ENCODE measurements at places on chromosomes 16 and 17.

DNA sequence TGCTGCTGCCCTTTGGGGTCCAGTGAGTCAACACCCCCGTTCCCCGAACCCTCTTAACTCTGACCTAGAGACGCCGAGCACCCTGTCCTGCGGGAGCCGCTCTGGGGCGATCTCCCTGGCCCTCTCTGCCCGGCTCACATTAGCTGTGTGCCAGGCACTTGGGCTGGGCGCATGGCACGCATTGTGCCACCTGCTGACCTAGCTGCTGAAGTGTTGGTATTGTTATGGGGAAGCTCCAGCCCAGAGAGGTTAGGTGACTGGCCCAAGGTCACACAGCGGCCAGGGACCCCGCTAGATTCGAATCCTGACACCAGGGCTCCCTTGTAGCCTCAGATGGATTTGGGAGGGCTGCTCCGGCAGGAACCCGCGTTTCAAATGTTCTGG, 1.1 kb downstream of the HSD17B1 start:
- no peak for DNase-seq

DNA sequence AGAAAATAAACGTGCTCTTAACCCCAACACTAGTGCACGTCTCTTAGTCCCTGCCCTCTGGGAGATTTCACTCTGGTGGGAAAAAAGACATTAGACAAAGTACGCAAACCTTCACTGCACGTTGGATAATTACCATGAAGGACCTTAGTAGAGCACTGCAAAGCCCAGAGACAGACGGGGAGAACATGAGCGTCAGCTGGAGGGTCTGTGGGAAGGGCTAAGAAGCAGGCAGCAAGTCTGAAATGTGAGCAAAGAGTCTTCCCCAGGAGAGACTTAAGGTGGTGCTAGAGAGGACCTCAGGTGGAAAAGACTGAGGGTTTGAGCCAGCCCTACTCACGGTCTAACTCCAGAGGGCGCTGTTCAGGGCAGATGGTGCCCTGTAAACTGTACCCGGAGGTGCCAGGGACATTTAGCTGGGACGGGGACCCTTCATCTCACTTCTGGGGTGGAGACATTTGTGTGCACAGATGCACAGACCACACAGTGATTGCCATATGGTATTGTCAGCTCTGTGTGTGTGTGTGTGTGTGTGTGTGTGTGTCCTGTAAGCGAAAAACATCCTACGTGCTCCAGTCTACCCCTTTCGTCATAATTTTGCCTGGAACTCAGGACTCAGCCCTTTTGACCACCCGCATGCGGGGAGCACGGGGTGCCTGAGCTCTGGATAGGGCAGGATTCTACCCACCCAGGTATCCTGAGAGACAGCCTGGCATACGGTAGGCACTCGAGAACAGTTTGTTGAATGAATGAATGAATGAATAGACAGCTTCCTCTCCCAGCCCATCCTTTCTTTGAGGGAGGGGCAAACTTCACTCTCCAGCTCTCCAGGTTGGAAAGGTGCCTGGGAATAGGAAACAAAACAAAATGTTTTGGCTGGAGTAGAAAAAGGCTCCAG, 10.1 kb upstream of the STAC2 start:
- DNase-seq: peak; percentile 73

GRCh38 chr17:38735161-38735997, 5.2 kb downstream of the CISD3 start:
- DNase-seq: peak; percentile 70

GRCh38 chr17:15078570-15078969, 186.6 kb downstream of the PMP22 start:
- no peak for DNase-seq

GRCh38 chr16:65070831-65071432, 50.9 kb downstream of the CDH11 start:
- no peak for DNase-seq

DNA sequence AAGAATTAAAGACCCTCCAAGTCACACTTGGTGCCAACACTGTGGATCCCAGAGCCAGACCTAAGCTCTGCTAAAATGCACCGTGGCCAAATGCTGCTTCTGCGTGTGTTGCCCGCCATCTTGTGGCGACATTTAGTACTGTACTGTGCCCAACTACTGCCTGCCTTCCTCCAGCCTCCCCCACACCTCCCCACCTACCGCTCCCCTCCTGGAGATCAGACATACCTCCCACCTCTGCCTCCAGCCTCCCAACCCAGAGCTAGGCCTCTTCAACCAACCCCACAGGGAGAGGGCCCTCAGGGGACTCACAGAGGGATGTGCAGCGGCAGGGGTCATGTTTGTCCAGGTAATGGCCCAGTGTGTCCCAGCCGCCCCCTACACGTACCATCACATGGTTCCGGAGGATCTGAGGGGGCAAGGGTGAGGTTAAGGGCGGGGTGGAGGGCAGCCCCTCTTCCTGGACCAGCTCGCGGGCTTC, 5.5 kb downstream of the GAS2L2 start:
- DNase-seq: peak; percentile 81

- DNase-seq: no peak
These were observed 2.7 kb upstream of the CTRB1 start for GRCh38 chr16:75216127-75216526.

DNA sequence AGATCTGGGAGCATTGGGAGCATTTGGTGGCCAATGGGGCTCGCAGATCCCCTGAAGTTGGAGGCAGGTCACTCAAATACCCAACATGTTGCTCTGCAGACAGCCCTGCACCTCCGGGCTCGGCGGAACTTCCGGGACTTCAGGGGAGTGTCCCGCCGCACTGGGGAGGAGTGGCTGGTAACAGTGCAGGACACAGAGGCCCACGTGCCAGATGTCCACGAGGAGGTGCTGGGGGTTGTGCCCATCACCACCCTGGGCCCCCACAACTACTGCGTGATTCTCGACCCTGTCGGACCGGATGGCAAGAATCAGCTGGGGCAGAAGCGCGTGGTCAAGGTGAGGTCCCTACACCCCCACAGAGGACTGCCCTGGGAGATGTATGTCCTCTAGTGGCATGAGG, 16.4 kb downstream of the MVP start:
- DNase-seq: no peak

DNA sequence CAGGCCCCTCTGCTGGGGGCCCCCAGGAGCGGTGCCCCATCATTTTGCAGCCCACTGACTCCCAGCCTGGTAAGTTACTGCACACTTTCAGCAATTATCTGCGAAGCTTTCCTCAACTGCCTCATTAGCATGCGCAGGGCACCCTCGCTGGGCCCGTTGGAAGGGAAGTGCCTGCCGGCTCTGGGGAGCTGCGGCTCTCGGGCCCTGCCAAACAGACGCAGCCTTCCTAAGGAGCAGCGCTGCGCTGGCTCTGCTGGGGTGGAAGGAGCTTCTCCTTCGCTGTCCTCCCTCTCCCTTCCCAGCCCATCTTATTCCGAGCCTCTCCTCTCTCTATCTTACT, 71.0 kb downstream of the RBBP6 start:
- no peak for DNase-seq

GRCh38 chr17:18070861-18071340, 16.8 kb upstream of the DRG2 start:
- DNase-seq: no peak

GRCh38 chr17:10200016-10200415, 1.6 kb upstream of the GAS7 start:
- DNase-seq: no peak

DNA sequence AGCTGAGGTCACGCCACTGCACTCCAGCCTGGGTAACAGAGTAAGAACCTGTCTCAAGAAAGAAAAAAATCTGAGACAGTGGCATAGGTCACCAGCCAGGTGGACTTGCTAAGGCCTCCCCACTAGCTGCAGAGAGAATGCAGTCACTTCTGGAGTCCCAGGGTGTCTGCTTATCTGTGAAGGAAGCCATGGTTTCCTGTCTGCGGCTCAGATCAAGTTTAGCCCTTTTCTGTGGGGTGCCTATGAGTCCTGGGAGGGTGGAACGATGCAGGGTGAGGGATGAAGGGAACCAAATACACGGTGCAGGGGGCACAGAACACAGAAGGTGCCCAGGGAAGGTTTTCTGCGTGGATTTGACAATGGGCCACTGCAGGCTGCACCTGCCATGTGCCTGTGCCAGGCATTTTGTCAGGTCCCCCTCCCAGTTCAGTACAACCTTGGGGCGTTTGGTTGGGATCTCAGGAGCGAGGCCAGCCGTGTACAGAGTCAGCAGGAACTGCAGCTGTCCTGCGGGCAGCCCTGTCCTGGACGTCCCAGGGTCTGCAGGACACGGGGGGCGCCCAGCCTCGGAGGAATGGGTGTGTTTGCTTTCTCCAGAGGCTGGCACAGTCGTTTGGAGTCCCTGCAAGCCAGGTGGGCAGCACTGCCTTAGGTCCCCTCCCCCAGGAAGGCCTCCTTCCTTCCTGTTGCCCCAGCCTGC, 41.8 kb downstream of the RAB11FIP4 start:
- peak; percentile 60 for DNase-seq

DNA sequence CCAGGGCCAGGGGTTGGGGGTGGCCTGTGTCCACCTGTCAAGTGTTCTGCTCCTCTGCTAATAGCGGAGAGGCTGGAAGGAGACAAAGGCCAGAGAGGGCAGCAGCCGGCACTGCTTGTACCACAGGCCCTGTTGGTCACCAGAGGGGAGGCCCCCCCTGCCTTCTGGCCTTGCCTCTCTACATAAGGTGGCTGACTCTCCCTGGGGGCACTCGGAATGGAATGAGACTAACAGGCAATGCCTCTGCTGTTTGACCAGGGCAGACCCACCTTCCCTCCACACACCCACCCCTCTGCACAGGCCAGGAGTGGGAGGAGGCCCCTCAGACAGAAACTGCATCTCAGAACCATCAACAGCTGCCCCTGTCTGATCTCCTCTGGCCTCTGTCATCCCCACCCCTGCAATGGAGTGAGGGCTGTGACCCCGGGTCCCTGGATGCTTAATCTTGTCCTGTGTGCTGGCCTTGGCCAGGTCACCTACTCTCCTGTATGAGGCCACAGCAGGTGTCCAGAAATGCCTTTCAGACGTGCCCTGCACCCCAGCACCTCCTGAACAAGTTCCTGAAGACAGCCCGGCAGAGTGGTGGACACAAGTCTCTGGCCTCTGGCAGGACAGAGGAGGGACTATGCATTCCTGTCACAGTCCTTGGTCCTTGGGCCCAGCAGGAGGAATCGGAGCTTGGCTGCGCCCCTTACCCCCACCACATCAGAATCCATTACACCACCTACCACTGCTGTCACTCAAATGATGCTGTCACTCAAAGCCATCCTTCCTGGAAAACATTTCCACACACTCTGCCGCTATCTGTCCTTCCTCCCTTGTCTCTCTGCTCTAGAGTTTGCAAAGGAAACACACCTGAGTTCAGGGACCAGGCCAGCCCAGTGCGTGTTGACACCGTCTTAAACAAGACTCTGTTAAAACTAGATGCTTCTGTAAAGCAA, 107.5 kb upstream of the ZNF750 start:
- no peak for DNase-seq

DNA sequence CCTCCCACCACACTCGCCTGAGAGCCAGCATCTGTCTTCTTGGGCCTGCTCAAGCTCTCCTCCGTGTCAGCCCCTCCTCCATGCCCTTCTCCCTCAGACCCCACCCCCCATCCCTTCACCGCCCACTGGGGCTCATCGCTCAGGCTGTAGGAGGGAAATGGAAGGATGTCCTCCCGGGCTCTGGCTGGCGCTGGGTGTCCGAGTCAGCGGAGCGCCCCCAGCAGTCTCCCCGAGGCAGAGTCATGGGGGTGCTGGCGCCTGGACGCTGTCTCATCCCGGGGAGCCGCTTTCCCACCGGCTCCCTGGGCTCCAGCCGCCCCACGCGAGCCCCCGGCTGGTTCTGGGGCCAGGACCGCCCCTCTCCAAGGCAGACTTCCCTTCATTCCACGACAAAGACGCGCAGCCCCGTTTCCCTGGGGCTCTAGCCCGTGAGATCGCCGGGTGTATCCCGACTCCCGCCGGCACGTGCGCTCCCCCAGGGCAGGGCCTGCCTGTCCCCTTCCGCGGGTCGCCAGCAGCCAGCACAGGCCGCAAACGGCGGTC, 428 bp upstream of the ANTKMT start:
- peak; percentile 42 for DNase-seq

- DNase-seq: no peak
These were observed 151.5 kb upstream of the TOM1L1 start for GRCh38 chr17:54749157-54749556.

DNA sequence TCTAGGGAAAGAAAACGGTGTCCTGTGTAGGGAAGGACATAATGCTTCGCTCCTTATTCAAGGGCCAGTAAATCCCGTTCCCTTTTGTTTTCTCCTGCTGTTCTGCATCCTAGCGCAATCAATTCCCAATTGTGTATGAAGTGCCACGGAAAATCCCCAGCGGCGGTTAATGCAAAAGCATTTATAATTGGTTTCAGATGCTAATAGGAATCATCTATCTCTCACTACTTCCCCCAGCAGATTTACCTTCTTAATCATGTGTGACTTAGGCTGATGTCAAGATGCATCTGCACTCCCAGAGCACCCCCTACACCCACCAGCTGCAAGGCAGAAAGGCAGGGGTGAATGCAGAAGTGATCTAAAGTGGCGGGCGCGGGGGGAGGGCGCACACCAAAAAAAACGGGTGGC, 32.7 kb upstream of the SSTR2 start:
- no peak for DNase-seq

- DNase-seq: no peak
These were observed 15.0 kb downstream of the OGFOD1 start for GRCh38 chr16:56466344-56466743.

GRCh38 chr16:75075688-75076268, 40.8 kb downstream of the LDHD start:
- no peak for DNase-seq

- no peak for DNase-seq
These were observed 101.5 kb downstream of the SEC14L1 start for GRCh38 chr17:77242118-77242851.

DNA sequence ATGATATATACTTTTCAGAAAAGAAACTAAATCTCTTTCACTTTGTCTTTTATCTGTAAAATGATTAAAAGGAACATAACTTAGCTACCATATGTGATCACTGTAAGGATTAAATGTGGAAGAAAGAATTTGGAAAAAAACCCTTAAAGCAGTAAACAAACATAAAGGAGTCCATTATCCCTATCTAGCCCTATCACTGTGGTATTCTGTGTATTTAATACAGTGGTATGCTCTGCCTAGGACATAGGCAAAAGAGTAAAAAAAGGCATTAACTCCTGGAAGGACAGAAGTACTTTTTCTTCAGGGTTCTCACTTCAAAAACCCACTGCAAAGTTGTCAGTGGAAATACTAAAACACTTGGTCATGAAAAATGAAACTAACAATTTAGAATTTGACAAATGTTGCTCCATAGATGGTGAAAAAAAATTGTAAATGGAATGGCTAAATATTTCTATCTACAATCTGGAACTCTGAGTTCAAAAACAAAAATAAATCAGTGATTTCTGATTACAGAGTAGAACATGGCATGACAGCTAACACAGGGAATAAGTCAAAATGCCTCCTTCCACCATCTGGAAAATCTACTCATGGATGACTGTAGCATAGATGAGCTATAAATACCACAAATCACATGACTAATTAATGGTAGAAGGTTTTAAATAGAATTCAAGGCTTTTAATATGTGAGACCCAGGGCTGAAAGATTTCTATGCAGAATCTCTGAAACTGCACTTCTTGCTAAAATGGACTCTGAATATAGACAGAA, 140.1 kb downstream of the ITFG1 start:
- DNase-seq: no peak

GRCh38 chr17:50556803-50557202, 3.7 kb upstream of the CACNA1G start:
- DNase-seq: no peak

- DNase-seq: no peak
These were observed 4.0 kb downstream of the SLC16A13 start for GRCh38 chr17:7039832-7040231.

GRCh38 chr17:31051506-31051905, 43.3 kb upstream of the NF1 start:
- DNase-seq: no peak

All from CD4-positive, alpha-beta T cell treated with Interleukin-21 for 1 hour (primary cell).